Suppressor macrophage treated with lipopolysaccharide for 4 hours (primary cell): ENCODE measurements at places on chromosomes 4 and X.

GRCh38 chrX:128929271-128930057 lies 593.8 kb downstream of the SMARCA1 start:
- DNase-seq, result no peak

- no peak for DNase-seq
Observed at GRCh38 chr4:175048906-175049305, 130.7 kb downstream of the ADAM29 start.

GRCh38 chr4:142474398-142475087 lies 371.6 kb downstream of the INPP4B start:
- no peak for DNase-seq

DNA sequence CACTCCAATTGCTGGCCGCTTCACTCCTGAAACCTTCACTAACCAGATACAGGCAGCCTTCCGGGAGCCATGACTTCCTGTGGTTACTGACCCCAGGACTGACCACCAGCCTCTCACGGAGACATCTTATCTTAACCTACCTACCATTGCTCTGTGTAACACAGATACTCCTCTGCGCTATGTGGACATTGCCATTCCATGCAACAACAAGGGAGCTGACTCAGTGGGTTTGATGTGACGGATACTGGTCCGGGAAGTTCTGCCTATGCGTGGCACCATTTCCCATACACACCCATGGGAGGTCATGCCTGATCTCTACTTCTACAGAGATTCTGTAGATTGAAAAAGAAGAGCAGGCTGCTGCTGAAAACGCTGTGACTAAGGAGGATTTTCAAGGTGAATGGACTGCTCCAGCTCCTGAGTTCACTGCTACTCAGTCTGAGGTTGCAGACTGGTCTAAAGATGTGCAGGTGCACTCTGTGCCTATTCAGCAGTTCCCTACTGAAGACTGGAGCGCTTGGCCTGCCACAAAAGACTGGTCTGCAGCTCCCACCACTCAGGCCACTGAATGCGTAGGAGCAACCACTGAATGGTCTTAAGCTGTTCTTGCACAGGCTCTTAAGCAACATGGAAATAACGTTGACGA lies 35.8 kb upstream of the PRDM8 start:
- no peak for DNase-seq

DNA sequence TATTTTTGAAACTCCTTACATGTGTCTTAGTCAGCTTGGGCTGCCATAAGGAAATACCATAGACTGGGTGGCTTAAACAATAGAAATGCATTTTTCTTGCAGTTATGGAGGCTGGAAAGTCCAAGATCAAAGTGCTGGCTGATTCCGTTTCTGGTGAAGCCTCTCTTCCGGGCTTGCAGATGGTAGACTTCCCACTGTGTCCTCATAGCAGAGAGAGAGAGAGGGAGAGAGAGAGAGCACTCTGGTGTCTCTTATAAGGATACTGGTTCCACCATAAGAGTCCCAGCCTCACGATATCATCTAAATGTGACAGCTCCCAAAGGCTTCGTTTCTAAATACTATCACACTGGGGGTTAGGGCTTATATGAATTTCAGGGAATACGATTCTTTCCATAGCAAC lies 39.7 kb downstream of the ENPEP start:
- DNase-seq, result no peak

- no peak for DNase-seq
Observed at GRCh38 chr4:69071286-69071685, 25.0 kb upstream of the UGT2B7 start.

GRCh38 chr4:167606551-167606950 lies 372.3 kb upstream of the SPOCK3 start:
- DNase-seq, result no peak

- DNase-seq, result no peak
Observed at GRCh38 chr4:10395971-10396580, 61.1 kb downstream of the ZNF518B start.

DNA sequence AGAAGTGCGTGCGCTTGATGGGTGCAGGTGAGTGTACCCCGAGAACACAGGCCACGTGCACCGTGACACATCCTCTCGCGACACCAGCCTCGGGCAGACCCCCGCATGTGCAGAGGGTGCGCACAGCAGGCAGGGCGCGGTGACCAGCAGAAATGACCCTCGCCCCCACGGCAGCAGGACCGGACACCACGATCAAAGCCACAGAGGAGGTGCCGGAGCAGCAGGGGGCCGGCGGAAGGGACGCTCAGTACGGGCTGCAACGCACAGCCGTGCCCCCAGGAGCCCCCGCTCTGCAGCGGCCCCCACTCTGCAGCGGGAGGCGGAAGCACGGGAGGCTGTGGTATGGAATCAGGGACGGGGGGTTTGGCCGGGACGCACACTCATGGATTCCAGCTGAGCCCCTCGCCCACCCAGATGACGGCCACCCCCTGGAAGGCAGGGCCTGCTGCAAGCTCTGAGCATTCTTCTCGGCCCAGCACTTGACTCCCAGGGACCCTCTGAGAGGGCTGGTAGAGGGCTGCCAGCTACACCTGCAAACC lies 17.1 kb downstream of the PPP2R3B start:
- DNase-seq, result no peak

- no peak for DNase-seq
Observed at GRCh38 chr4:1766106-1767060, 26.7 kb upstream of the FGFR3 start.

GRCh38 chrX:1657367-1658070 lies 42.7 kb downstream of the ASMT start:
- peak; percentile 12 for DNase-seq

GRCh38 chrX:8743126-8743732 lies 11.3 kb upstream of the ANOS1 start:
- peak; percentile 55 for DNase-seq

GRCh38 chr4:130306566-130306965 lies 1210.6 kb downstream of the C4orf33 start:
- no peak for DNase-seq
